ENCODE measurements at places on chromosomes 16 and 17. TPM values are rescaled to one million over a fixed set of nuclear protein-coding genes. Genes with fewer than 3 reads are reported as not detected.

Gene CCL17
- polyA plus RNA-seq, result not detected

Gene SLC13A2
- polyA plus RNA-seq, result not detected

Gene THOC6
- polyA plus RNA-seq, result 14.3 TPM

Gene KRTAP4-3
- not detected for polyA plus RNA-seq

Gene ATP2A1
- 0.90 TPM for polyA plus RNA-seq

Gene ATP1B2
- polyA plus RNA-seq, result 35.1 TPM

Gene C17orf78
- polyA plus RNA-seq, result not detected

DNA sequence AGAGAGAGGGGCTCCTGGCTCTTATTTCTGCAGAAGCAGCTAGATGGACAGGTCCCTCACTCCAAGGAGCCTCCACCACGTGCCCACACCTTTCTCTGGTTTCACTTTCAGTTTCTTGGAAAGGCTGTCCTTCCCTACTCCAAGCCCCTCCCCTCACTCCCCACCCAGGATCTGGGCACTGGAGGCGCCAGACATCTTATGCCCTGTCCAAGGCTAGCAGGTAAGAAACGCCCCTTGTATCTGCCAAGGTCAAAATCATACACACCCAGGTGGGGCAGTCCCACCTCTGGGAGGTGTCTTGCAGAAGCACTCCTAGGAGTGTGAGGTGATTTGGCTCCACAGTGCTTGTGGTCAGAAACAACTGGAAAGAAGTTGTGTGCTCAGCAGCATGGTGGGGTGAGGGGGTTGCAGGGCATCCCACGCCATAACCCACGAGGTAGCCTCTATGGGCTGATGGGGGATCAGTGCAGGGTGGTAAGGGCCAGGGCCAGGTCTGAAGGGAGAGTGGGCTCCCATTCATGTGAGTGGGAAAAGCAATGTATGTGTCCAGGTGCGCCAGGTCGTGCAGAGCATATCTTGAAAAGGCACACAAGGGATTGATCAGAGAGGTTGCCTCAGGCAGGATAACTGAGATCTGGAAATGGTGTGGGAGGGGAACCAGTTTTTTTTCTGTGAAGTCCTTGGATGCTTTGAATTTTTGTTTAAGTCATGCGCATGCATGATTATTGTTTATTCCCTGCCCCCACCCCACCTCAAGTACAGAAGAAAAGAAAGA, 31.8 kb upstream of the PRM1 start:
- H3K27ac ChIP-seq, result peak overlapping the region; percentile 46
- H3K4me3 ChIP-seq, result no peak overlapping the region
- H3K27me3 ChIP-seq, result no peaks in the 10 kb centered on the region
- H3K36me3 ChIP-seq, result no peaks in the 10 kb centered on the region
- H3K4me1 ChIP-seq, result peaks cover 22% of the 10 kb centered on the region
- DNase-seq, result peak; percentile 65

- no peak overlapping the region for H3K4me3 ChIP-seq
- no peaks in the 10 kb centered on the region for H3K4me1 ChIP-seq
- no peak for DNase-seq
Measured at GRCh38 chr17:57080718-57081117, 4.3 kb upstream of the AKAP1 start.

DNA sequence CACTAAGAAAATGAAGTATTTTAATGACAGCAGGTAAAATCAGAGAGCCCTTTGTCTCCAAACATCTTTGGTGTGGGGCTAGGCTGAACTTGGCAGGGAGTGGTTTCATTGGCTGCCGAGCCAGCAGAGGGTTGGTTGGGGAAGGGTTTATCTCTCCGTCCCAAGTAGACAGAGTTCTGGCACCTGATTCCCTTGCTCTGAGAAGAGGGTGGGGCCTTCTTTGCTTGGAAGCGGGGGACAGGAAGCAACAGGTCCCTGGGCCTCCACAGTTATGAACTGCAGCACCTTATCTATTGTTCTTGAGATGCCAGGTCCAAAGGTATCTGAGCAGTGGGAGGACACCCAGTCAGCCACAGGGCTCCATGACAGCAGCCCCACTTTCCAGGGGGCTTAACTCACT, 12.3 kb upstream of the CDH1 start:
- no peak for DNase-seq
- no peaks in the 10 kb centered on the region for H3K4me1 ChIP-seq
- no peaks in the 10 kb centered on the region for H3K27me3 ChIP-seq
- H3K27ac ChIP-seq, result no peak overlapping the region

- H3K27me3 ChIP-seq, result no peaks in the 10 kb centered on the region
- H3K36me3 ChIP-seq, result no peaks in the 10 kb centered on the region
- H3K4me3 ChIP-seq, result no peak overlapping the region
- no peak for DNase-seq
- peaks cover 3% of the 10 kb centered on the region for H3K4me1 ChIP-seq
Measured at GRCh38 chr16:49493836-49494235, 120.2 kb downstream of the C16orf78 start.

GRCh38 chr16:3094289-3095027, 4.6 kb downstream of the ZSCAN10 start:
- no peak overlapping the region for H3K27ac ChIP-seq
- no peaks in the 10 kb centered on the region for H3K27me3 ChIP-seq
- H3K4me3 ChIP-seq, result no peak overlapping the region
- no peaks in the 10 kb centered on the region for H3K36me3 ChIP-seq

GRCh38 chr16:27313422-27314160, at the start of gene IL4R:
IL4R (plus strand) TSS chr16:27313974; CDS start chr16:27340204, 26,230 bp downstream.
- peaks cover 5% of the 10 kb centered on the region for H3K4me1 ChIP-seq
- H3K27ac ChIP-seq, result peak within 1 kb of the TSS; percentile 63
- H3K36me3 ChIP-seq, result no peaks in the 10 kb centered on the region
- no peaks in the 10 kb centered on the region for H3K27me3 ChIP-seq
- peak; percentile 62 for DNase-seq
- peak within 1 kb of the TSS; percentile 90 for H3K4me3 ChIP-seq

- no peak overlapping the region for H3K27ac ChIP-seq
- DNase-seq, result no peak
- no peaks in the 10 kb centered on the region for H3K36me3 ChIP-seq
- H3K4me1 ChIP-seq, result peaks cover 11% of the 10 kb centered on the region
- no peaks in the 10 kb centered on the region for H3K27me3 ChIP-seq
Measured at GRCh38 chr17:50920041-50920410, 53.9 kb upstream of the TOB1 start.

- H3K4me3 ChIP-seq, result no peak overlapping the region
- no peak for DNase-seq
- H3K27ac ChIP-seq, result no peak overlapping the region
- no peaks in the 10 kb centered on the region for H3K36me3 ChIP-seq
- H3K27me3 ChIP-seq, result no peaks in the 10 kb centered on the region
Measured at GRCh38 chr16:47096297-47096696, 47.4 kb downstream of the NETO2 start.

GRCh38 chr17:50935221-50935995, 69.3 kb upstream of the TOB1 start:
- peaks cover 2% of the 10 kb centered on the region for H3K4me1 ChIP-seq
- peak; percentile 54 for DNase-seq
- no peaks in the 10 kb centered on the region for H3K27me3 ChIP-seq
- H3K36me3 ChIP-seq, result no peaks in the 10 kb centered on the region

DNA sequence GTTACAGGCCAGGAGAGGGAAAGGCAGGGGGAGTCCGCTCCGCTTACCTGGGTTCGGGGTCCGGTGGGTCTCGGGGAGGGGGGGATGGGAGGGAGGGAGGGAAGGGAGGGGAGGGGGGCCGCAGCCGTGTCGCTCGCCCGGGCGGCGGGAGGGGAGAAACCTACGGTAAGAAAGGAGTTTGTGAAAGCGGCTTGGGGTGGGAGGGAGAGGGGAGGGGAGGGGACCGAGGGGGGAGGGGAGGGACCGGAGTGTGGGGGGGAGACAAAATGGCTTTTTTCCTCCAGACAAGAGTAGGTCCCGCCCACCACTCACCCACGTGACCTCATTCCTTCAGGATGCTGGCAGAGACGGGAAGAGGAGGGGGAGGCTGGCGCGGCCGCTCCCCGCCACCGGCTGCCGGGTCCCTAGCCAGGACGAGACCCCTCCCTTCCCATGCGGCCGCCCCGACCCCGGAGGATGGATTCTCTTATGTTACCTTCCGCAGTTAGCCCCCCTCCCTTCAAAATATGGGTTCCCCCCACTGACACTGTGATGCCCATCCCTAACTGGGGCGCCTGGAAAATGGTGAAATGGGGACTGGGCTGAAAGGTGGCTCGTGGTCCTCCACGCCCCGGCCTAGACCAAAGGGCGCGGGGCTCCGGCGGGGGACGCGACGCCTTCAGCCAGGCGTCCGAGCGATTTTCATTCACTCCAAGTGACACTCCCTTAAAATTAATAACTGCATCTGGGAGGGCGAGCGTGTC, at the start of gene PCGF2:
PCGF2 (minus strand) TSS at position 188 of the 743 bp plus-strand sequence. CDS start 7,934 bp downstream, outside the sequence.
- H3K27me3 ChIP-seq, result no peaks in the 10 kb centered on the region
- peak within 1 kb of the TSS; percentile 42 for H3K27ac ChIP-seq
- peaks cover 10% of the 10 kb centered on the region for H3K4me1 ChIP-seq
- peak; percentile 92 for DNase-seq
- H3K36me3 ChIP-seq, result no peaks in the 10 kb centered on the region

DNA sequence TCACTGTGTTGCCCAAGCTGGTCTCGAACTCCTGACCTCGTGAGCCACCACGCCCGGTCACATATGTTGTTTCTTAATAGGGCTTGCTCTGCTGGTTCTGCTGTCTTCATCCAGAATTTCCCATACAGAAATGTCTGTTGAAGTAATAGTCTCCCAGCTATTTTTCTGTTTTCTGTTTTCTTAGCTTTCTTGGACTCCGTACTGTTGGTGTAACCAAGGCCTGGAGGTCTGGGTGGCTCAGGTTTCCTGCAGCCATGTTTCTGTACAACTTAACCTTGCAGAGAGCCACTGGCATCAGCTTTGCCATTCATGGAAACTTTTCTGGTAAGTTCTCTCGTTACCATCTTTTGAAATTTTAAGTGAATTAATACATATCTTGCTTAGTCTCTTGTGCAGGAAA, 2.8 kb downstream of the SF3B3 start:
- no peak for DNase-seq
- H3K36me3 ChIP-seq, result no peaks in the 10 kb centered on the region
- H3K4me3 ChIP-seq, result no peak overlapping the region
- H3K27me3 ChIP-seq, result no peaks in the 10 kb centered on the region

DNA sequence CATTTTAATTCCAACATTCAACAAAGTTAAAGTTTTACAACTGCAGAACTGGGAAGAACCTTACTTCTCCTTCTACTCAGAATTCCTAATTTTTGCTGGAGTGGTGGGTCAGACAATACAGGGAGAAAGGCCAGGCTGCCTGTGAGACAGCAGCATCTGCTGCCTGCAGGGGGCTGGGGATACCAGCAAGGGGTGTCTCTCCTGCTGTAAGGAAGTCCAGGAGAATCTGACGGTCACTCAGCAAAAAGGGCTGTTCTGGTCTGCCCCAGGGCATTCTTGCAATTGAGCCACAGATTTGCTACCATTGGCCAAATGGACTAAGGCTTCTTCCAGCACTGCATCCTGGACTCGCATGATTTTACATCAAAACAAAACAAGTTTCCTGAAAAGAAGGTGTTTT, 426.6 kb upstream of the CDH11 start:
- H3K4me1 ChIP-seq, result peaks cover 26% of the 10 kb centered on the region
- H3K4me3 ChIP-seq, result no peak overlapping the region
- no peaks in the 10 kb centered on the region for H3K36me3 ChIP-seq
- peak overlapping the region; percentile 1 for H3K27ac ChIP-seq
- DNase-seq, result no peak

GRCh38 chr17:65599650-65600049, 38.2 kb upstream of the AXIN2 start:
- H3K4me3 ChIP-seq, result no peak overlapping the region
- H3K27me3 ChIP-seq, result no peaks in the 10 kb centered on the region
- H3K4me1 ChIP-seq, result peaks cover 4% of the 10 kb centered on the region
- no peak overlapping the region for H3K27ac ChIP-seq
- no peaks in the 10 kb centered on the region for H3K36me3 ChIP-seq

- no peaks in the 10 kb centered on the region for H3K27me3 ChIP-seq
- no peak overlapping the region for H3K27ac ChIP-seq
- H3K36me3 ChIP-seq, result no peaks in the 10 kb centered on the region
- H3K4me3 ChIP-seq, result no peak overlapping the region
- peaks cover 2% of the 10 kb centered on the region for H3K4me1 ChIP-seq
Measured at GRCh38 chr17:40622509-40622928, 25.1 kb downstream of the SMARCE1 start.

DNA sequence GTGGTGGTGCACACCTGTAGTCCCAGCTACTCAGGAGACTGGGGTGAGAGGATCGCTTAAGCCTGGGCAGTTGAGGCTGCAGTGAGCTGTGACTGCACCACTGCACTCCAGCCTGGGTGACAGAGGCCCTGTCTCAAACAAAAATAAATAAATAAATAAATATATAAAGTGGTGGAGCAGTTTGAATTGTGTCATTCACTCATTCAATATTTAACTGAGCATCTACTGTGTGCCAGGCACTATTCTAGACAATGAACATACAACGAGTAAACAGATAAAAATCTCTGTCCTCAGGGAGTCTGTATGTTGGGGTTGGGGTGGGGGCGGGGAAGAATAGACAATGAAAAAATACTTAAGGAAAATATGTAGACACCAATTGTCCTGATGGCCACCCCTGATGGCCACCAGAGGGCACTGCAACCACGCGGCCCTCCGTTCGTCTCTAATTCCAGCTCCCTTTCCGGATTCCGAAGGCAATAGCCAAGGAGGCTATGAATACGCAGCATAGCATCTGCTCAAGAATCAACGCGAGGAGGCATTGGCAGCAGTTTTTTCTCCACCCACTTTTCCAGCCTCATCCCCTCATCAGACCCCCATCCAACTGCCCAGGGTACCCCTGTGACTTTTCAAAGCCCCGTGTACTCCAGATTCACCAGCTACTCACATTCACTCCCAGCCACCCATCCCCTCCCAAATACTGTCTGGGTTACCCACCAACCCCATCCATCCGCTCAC, 21.4 kb downstream of the QPRT start:
- no peaks in the 10 kb centered on the region for H3K27me3 ChIP-seq
- H3K4me1 ChIP-seq, result no peaks in the 10 kb centered on the region
- H3K4me3 ChIP-seq, result no peak overlapping the region

- no peaks in the 10 kb centered on the region for H3K4me1 ChIP-seq
- no peak overlapping the region for H3K27ac ChIP-seq
Measured at GRCh38 chr16:89052890-89053724, 40.5 kb upstream of the ACSF3 start.

GRCh38 chr16:27314161-27314723, 468 bp downstream of the IL4R start:
- DNase-seq, result peak; percentile 31
- H3K4me1 ChIP-seq, result peaks cover 5% of the 10 kb centered on the region
- H3K36me3 ChIP-seq, result no peaks in the 10 kb centered on the region
- peak overlapping the region; percentile 63 for H3K27ac ChIP-seq
- no peaks in the 10 kb centered on the region for H3K27me3 ChIP-seq
- peak overlapping the region; percentile 90 for H3K4me3 ChIP-seq
